ENCODE measurements at places on chromosomes 5 and 9.

GRCh38 chr5:73625372-73625943 lies 538 bp upstream of the ARHGEF28 start:
- DNase-seq: no peak

GRCh38 chr5:9316733-9317132 lies 229.1 kb downstream of the SEMA5A start:
- no peak for DNase-seq

- no peak for DNase-seq
These were observed 6.9 kb upstream of the GRPEL2 start for GRCh38 chr5:149338364-149338763.

DNA sequence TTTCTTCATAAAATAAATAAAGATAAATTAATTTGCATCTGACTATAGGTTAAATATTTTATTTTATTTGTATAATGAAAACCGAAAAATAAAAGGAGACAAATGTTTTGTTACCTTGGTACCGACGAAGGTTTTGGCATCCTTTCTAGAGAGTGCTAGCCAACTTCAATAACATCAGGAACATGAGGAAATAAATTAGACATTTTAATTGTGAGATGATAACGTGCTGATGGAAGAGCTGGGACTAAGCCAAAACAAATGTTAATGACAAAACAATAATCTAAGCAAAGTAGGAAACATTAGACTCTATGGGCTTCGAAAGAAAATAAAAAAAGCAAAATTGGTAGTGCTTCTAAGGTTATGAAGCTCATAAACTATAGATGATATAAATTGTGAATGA lies 201.0 kb downstream of the IRX2 start:
- DNase-seq: no peak

DNA sequence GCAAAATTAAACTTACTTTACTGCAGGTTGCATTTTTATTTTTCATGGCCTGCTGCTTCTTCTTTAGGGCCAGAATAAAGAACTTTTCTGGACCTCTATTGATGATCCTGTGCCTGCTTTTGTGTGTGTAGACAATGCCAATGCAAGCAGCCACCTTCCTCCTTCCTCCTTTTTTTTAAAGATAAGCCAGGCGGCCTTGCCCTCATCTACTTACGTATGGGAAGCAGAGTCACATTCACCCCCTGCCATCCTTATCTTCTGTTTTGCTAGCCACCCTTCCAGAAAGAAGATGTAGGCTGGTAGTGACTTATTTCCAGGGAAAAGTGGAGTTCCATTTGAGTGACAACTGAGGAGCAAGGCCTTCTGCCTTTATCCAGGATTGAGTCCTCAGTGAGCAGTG lies 122.9 kb downstream of the KDM4C start:
- DNase-seq: no peak

DNA sequence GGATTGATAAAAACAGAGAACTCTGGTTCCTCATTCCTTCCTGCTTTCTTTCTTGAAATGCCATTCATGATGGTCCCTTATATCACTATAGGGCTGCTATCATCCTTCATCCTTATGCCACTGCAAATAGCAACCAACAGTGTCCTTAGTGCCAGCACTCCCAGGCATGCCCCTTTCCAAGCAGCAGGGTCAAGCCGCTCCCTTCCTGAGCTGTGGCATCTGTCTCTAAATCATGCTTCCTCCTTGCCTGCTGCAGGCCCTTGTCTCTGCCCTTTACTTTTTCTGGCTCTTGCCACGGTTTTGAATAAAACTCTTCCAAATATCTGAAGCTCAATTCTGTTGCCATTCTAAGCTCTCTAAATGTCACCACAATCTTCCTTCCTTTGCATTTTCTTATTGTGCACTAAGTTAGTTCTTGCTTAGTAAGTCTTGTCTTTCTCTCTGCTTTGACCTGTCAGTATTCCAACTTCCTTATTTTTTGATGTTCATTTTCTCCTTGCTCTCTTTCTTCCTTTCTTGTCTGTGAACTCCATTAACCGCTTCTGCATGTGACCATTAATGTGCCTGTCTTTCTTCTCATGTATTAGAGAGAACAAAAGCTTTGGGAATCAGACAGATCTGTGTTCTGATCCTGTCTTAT lies 19.9 kb downstream of the TLR4 start:
- no peak for DNase-seq

DNA sequence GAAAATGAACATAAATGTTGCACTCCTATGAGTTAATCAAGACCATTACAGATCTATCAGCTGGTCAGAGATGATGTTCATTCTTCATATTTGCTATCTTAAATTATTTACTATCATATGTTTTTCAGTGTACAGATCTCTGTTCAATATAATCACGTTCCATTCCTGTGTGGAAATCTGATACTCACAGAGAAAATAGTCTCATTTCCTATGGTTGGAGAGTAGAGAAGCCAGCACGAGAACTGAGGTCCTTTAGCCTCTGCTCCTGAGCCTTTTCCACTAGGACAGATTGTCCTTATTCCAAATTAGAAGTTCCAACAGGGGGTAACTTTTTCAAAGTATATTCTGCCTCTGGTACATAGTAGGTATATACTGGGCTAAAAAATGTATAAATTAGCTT lies 29.2 kb downstream of the UGCG start:
- DNase-seq: no peak
